ENCODE measurements at places on chromosomes 3 and 15. TPM values are rescaled to one million over a fixed set of nuclear protein-coding genes. Genes with fewer than 3 reads are reported as not detected.

The FBN1 gene
- 32.1 TPM for total RNA-seq

The IQCH gene
- 0.94 TPM for total RNA-seq

The DNAJA4 gene
- 150 TPM for total RNA-seq

The CBLB gene
- total RNA-seq, result 38.6 TPM

The MKRN2OS gene
- total RNA-seq, result 0.48 TPM

The EPHA3 gene
- total RNA-seq, result 9.2 TPM

The TM4SF1 gene
- total RNA-seq, result 84.7 TPM

The ECE2 gene
- total RNA-seq, result 0.19 TPM

- no peak for DNase-seq
Observed at GRCh38 chr3:57383406-57383805, 90.9 kb upstream of the ASB14 start.

- DNase-seq, result no peak
Observed at GRCh38 chr15:89399238-89400115, 64.9 kb upstream of the POLG start.

DNA sequence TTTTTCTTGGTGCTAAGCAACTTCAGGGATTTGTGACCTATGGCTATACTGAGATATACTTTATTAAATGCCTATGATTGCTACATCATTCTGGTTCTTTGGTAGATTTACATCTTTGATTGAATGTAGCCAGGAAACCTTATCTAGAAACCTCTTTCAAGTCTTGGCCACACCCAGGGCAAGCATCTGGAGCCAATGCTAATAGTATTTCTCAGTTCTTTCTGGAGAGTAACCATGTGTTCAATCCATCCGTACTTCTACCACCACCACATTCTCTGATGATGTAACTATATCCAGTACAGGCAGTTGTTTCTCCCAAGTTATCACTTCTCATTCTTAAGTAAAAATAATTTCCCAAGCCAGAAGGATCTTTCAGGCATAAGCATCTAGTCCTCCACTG lies 69.0 kb downstream of the NME9 start:
- no peak for DNase-seq

DNA sequence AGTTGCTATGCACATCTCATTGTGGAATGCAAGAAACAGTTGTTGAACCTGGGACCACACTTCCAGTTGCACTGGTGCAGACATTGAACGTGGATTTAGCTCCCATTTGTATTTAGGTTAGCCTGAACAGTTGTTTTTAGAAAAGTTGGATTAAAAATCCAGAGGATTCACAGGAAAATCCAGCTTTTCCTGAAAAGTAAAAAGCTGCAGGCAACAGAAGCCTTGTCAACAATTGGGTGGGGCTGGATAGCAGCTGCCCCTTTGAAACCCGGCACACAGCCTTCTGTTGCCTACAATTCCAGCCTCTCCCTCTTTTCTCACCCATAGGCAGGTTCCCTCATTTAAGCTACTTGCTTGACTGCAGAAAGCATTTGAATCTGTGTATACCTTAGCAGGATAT lies 165.3 kb upstream of the TBL1XR1 start:
- no peak for DNase-seq

DNA sequence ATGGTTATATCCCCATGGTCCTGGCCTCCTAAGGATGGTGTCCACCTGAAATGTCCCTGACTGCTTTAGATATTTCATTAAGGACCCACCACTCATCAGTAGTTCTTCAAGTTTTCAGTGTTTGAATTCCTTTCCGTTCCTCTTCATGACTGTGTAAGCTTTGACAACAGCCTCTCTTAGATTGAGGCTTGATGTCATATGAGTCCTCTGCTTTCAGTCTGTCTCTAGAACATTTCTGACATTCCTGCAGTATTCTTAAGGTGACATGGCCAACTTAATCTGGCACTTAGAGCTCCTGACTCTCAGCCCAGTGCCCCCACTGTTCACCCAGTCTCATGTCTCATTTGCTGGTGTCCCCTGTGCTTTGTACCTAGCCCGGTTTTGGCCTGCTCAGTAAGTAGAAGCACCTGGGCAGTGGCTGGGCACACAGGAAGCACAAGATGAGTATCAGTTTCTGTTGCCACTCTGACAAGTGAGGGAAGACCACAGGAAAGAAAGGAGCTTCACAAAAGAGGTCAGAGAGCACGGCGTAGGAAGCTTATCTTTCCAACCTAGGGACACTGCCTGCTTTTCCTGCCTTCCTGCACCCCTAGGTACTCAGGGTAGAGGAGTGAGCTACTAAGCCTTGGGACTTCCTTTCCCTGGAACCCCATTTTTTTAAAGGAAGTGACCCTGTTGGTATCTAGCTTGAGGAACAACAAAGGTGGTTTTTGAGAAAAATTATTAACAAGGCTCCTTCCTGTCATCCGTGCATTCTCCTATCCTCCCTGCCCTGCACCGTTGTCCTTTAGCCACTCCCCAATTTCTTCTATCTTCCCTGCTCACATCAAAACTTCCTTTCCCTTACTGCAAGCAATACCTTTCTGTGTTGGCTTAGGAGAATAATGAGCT lies 103.1 kb downstream of the KLHL25 start:
- no peak for DNase-seq

DNA sequence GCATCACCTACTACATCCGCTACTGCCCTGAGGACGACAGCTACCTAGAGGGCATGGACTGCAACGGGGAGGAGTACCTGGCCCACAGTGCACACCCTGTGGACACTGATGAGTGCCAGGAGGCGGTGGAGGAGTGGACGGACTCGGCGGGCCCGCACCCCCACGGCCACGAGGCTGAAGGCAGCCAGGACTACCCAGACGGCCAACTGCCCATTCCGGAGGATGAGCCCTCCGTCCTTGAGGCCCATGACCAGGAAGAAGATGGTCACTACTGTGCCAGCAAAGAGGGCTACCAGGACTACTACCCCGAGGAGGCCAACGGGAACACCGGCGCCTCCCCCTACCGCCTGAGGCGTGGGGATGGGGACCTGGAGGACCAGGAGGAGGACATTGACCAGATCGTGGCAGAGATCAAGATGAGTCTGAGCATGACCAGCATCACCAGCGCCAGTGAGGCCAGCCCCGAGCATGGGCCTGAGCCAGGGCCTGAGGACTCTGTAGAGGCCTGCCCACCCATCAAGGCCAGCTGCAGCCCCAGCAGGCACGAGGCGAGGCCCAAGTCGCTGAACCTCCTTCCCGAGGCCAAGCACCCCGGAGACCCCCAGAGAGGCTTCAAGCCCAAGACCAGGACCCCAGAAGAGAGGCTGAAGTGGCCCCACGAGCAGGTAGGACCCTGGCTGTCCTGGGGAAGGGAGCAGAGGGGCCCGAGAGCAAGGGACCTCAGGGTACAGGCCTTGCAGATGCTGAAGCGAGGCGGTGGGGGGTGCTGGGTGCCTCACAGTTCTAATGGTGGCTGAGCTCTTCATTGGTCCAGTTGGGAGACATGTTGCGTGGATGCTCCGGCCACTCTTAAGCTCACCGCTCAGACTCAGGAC lies 168.6 kb downstream of the APBA2 start:
- DNase-seq, result peak; percentile 67

DNA sequence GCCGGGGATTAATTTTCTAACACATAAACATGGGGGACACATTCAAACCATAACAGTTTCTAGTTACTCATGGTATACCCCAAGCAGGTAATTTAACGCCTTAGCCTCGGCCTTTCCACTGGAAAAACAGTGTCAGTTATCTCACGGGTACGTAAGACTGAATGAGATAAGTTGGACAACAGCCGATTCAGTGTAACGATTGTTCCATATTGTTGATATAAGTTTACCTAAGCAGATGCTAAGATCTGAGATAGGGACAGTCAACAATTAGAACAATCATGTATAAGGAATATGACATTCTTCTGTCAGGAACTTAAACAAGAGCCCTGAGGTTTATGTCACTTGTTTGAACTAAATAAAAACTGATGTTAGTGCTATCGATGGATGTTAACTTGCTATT lies 130.8 kb downstream of the GHSR start:
- no peak for DNase-seq

- no peak for DNase-seq
Observed at GRCh38 chr3:172258624-172259023, 189.6 kb downstream of the GHSR start.

GRCh38 chr3:41430886-41431285 lies 231.6 kb downstream of the CTNNB1 start:
- DNase-seq, result no peak

- DNase-seq, result no peak
Observed at GRCh38 chr3:45571216-45571615, 23.3 kb upstream of the LIMD1 start.

- DNase-seq, result no peak
Observed at GRCh38 chr3:11507719-11508118, 136.0 kb downstream of the VGLL4 start.

DNA sequence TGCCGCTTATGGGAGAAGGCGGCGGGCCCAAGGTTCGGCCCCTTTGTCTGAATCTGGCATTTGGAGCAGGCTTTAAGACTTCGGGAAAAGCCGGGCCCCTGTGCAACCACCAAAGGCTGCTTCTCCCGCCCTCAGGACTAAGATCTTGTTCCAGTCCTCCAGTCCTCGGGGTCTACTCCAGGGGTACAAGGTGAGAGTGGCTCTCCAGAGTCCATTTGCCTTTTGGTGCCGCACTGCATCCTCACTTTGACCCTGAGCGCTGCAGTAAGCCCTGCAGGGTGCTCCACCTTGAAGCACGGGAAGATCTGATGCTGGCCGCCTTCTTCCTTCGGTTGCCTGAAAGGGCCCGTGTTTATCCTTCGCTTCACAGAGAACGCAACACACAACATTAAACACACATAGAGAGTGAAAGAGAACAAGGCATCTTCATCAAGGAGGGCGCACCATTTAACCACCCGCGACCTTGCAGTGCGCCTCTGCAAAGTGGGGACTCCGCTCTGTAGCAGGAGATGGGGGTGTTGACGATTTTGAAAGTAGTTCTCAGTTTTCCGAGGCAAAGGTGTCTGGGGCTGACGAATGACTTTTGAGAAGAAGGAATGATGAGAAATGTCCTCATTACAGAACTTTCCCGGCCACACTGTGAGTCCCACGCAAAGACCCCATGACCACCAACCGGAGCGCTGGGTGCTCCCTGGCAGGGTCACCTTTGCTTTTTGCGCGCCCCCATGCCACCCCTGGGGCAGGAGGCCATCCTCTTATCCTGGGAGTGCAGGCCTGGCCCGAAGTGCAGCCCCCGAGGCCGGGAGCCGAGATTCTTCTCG lies 1.0 kb downstream of the PIGZ start:
- DNase-seq, result no peak

Measured in cardiac septum (tissue), 1 donor.